H54 (cell line): ENCODE measurements at places on chromosomes 4 and X.
A peak's percentile ranks its signal among the peaks of the same experiment; 100 is the strongest.

DNA sequence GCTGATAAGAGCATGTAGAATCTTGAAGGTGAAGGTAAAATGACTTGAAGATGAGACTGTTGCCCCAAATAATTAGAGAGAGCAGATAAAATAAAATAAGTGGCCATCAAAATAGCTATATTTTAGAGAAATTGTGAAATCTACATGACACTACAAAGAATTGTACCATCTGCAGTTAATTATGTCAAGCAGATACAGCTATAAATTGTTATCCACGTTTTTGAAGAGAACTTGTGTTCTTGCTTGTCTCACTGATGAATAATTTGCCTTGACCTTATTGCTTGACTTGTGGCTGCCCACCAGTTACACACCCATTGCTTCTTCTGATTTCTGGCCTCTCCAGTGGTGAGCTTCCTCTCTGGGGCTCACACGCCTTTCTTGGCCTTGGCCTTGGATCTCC, 75.8 kb upstream of the TNIP3 start:
- DNase-seq, result no peak

DNA sequence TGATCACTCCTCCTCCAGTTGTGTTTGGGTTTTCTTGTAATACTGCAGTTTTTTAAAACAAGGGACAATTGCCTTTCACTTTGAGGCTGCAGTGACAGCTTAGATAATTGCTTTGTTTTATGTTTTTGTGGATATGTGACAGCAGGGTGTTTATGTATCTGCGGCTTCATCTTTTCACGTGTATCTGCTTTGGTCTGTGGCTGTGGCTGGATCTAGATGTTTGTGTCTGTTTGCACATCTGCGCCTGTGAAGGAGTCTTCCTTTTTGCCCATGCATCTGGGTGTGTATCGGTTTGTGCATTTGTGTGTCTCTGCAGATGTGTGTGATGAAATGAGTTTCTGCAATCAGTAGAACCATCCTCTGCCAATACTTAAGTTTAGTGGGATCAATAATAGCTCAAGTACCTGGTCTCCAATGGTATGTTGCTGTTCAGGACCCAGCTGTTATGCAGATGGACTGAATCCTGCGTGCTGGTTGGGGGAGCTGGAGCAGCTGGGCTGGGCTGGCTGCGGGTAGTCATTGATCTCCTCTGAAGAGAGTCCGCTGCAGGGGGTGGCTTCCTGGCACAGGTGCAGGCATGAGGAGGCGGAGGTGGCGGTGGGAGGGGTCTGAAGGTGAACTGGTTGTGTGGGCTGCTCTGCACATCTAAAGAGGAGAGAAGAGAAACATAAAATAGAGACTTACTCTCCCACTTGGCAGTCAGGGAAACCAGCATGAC, 390.3 kb downstream of the SH2D1A start:
- DNase-seq, result no peak

DNA sequence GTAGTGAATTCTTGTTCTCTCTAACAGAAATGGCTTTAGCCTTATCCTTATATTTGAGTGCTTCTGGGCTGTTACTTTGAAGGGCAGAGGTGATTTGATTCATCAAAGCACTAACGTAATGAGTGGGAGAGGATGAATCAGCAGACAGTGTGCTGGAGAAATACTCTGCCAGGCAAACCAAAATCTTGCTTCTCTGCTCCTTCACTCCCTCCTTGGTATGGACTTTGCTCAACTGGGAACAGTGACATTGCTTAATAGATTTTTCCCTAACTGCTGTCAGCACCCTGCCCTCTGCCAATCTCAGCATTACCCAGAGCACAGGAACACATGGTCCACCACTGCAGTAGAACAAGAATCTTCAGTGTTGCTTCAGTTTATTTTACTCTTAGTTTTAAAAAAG, 56.0 kb downstream of the PDLIM5 start:
- no peak for DNase-seq

GRCh38 chr4:102247041-102247440, 98.2 kb downstream of the SLC39A8 start:
- DNase-seq, result no peak

DNA sequence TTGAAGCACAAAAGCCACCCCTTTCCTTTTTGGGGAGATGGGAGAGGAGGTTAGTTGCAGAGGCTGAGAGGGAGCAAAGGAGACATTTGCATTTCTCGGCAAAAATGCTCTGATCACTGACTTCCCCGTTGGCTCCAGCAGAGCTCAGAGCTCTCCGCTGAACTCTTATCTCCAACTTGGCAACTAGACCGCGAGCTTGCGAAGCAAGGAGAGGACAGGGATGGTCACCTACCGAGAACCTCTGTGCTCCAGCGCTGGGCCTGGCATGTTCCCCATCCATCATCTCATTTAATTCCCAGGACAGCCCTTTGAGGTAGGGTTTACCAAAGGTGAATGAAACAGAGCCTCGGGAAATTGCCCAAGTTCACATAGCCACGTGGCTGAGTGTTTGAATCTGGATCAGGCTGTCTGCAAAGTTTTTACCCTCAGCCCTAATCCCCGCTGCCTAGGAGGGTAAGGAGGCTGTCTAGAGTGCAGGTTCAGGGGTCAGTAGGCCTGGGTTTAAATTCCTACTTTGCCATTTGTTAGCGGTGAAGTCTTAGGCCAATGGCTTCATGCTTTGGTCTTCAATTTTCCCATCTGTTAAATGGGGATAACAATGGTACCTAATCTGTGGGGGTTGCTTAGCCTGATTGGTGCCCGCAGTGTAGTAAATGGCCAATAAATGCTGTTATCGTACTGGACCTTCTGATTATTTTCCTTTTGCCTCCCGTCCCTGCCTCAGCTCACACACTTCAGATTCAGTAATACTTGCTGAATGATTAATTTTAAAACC, 3.8 kb upstream of the CITED1 start:
- DNase-seq, result no peak

- DNase-seq, result no peak
Observed at GRCh38 chr4:55380576-55380975, 15.2 kb upstream of the TMEM165 start.

DNA sequence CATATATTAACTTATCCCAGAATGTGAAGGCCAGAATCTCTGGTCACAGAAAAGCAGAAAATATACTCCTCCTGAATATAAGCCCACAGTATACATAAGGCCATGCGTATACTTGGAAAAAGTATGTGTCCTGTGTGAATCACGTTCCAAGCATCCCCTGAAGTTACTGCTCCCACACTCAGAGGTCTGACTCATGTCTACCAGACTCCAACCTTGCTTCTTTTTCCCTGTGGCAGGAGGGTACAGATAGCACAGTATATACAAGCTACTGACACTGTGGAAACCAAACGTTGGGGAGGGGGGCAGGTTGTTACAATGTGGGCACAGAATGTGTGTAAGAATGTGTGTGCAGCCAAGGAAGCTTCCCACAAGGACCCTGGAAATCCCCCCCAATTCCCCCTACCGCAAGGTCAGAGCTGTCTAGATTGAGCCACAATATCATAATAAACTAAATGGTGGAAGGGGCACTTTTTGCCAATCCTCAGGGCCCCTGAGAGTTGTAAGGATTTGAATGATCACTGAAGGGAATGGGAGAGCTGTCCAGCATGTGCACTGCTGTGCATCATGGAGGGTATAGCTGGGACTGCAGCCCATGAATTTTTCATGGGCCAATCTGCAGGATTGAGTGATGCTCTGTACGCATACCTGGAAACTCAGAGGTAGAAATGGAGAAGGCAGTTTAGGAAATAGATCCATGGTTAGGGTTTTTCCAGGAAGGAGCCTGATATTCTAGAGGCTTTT, 7.4 kb upstream of the RELL1 start:
- peak; percentile 35 for DNase-seq

DNA sequence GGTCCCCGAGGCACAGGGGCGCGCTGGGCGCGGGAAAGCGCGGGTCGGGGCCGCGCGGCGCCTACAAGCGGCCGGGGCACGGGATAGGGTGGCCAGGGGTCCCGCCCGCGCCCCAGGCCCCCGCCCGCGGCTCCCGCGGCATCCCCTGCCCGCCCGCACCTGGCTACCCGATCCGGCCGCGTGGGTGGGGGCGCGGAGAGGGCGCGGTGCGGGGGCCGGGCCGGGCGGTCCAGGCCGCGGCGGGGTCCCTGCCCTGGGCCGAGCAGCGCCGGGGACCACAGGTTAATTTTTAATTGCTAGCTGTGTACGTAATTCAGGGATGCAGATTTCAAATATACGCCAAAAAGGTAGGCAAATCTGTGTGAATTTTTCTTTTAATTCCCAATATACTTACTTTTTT, 44.3 kb upstream of the FAM47C start:
- DNase-seq, result no peak

DNA sequence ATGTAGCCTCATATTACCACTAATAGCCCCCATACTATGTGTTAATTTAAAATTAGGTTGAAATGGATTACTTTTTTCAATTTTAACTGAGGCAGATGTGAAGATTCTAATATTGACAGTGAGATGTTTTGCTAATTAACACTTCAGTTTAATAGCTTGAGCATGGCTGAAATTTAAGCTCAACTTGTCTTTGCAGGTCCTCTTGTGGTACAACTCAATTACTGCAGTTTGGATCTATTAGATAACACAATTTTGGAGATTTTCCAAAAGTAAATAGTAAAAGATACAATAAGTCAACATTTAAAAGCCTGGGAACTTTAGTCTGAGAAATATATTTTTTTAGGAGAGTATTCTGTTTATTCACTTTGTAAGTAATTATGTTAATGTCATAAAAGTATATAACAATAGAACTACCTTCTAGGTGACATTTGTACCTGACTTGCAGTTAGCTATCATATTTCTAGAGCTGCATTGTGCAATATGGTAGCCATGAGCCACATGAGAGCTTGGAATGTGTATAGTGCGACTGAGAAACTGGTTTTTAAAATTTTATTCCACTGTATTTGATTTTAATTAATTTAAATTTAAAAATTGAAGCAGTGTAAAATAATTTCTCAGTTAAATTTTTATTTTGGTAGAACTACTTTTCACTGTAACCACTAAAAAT, 73.1 kb upstream of the FMR1 start:
- DNase-seq, result no peak

DNA sequence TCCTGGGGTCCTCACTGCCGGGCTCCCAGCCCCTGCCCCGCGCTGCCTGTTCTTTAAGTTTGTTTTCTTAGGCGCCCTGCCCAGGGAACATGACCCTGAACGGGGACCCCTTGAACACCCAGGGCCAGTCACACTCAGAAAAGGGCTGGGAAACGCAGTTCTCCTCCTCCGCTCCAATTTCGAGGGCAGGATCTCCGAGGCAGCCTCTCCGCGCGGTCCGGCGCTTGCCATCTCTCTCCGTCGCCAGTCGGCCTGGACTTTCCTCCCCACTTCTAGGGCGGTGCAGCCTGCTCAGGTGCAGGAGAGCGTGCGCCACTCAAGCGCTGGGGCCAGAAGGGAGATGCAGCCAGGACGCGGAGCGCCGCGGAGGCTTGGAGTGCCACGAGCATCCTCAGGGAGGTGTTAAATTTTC, 9.9 kb downstream of the PRDM8 start:
- no peak for DNase-seq

GRCh38 chrX:71671043-71671780, 3.9 kb downstream of the LOC101059915 start:
- DNase-seq, result no peak

- DNase-seq, result no peak
Observed at GRCh38 chrX:6053141-6053540, 175.5 kb downstream of the NLGN4X start.

DNA sequence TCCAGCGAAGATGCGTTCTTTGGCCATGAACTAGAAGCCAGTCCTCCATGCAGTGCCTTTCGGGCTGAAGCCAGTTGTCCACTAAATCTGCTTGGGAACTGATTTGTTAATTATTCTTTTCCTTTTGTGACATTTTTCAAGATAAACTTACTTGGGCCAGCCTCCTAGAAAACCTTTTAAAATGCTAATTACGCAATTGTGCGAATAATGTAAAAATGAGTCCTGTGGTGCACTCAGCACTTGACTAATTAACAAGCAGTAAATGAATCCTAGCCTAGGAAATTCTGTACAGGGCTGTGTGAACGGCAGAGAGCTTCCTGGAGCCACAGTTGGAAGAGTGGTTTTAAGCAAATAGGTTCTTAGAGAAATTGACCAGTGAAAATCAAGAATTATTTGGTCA, 149.9 kb upstream of the SCML1 start:
- no peak for DNase-seq

- no peak for DNase-seq
Observed at GRCh38 chr4:69714086-69714485, 46.3 kb downstream of the SULT1B1 start.

- no peak for DNase-seq
Observed at GRCh38 chr4:111330786-111331185, 707.9 kb upstream of the PITX2 start.

DNA sequence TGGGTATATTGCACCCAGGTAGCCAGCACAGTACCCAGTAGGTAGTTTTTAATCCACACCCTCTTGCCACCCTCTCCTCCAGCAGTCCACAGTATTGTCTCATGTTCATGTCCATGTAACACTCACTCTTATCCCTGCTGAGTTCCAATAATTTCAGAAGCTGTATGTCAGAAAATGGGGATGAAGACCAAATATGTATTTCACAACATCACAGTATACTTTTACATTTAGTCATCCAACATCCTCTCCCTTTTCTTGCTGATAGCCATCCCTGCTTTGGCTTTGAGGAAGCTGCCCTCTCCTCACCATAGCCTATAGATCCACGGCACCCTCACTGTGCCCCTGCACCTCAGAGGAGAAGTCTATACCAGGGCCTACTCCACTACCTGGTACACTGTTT, 126.0 kb upstream of the LDB2 start:
- DNase-seq, result no peak

- DNase-seq, result no peak
Observed at GRCh38 chrX:124293810-124294209, 38.6 kb upstream of the TEX13D start.

DNA sequence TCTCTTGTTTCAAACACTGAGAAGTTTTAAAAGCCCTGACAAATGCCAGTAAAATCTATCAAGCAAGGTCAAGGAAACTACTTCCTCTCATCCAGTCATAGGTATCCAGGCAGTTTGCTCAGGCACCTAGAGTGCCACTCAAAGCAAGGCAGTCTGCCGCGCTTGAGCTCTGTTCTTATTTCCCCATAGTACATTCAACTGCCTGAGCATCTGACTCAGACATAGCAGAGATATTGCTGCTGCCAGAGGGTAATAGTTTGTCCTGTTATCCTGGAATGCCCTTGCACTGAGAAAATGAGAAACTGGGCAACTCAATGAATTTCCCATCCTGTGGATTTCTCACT, 16.1 kb upstream of the ATP8A1 start:
- DNase-seq, result no peak

DNA sequence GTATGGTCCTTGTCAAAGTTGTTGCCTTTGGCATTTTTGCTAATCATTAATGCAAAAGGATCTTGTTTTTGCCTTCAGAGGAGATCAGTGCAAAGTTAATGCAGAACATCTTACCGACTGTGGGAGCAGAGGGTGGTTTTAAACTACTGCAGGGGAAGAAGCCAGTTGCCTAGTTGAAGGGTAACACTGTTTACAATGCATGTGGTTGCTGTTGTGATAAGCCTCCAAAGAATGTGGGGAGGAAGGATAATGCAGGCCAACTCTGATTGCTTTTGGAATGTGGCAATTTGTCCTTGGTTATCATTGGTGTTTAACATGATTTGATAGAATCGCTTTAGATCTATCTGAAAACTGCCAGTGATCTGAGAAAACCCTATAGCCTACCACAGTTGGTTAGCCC, 204.3 kb upstream of the TLL1 start:
- no peak for DNase-seq

- peak; percentile 53 for DNase-seq
Observed at GRCh38 chr4:40515398-40516293, 114.0 kb downstream of the RBM47 start.
